ENCODE measurements at places on chromosomes 5 and 9. TPM values are rescaled to one million over a fixed set of nuclear protein-coding genes. Genes with fewer than 3 reads are reported as not detected.

- peak; percentile 56 for DNase-seq
These were observed 36.7 kb upstream of the TIFAB start for GRCh38 chr5:135488727-135489465.

The CNTFR gene
- 2.1 TPM for total RNA-seq

- DNase-seq = no peak
These were observed 29.2 kb downstream of the RUSC2 start for GRCh38 chr9:35518981-35519679.

The CDX1 gene
- 54.6 TPM for total RNA-seq

DNA sequence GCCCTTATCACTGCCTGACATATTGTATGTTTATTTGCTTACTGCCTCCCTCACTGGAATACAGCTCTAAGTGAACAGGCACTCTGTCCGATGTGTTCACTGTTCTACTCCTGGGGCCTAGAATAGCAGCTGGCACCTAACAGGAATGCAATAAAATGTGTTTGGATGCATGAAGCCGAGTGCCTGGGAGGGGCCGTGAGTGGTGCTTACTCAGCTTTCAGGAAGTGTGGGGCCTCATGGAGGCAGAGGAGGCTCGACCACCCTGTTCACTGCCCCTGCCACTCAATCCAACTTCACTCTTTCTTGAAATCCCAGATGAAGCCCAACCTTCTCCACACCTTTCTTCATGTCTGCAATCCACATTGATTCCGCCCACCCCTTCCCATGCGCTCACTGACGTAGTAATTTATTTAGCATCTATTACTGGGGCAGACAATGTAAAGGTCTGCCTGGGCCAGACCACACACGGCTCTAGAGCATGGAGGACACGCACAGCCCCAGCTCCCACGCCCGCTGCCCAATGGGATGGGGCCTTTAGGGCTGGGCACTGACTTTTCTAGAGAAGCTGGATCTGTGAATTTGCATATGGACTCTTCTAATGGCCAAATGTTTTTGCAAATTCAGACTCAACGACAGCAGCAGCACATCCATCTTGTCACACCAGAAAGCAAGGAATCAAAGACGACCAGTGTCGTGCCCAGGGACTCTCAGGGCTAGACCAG, 21.3 kb downstream of the TBC1D9B start:
- no peak for DNase-seq

GRCh38 chr9:652914-653313, 188.6 kb upstream of the DMRT1 start:
- DNase-seq = no peak

- peak; percentile 91 for DNase-seq
These were observed 12.8 kb upstream of the MTAP start for GRCh38 chr9:21789541-21790037.

The PLPP7 gene
- total RNA-seq = not detected

- DNase-seq = no peak
These were observed 42.2 kb downstream of the SLC12A7 start for GRCh38 chr5:1069720-1070088.

- peak; percentile 81 for DNase-seq
These were observed 205.0 kb upstream of the IER5L start for GRCh38 chr9:129383019-129383560.

- peak; percentile 45 for DNase-seq
These were observed 1.2 kb downstream of the LHFPL2 start for GRCh38 chr5:78647351-78647818.
